ENCODE measurements at places on chromosomes 6 and 20. TPM values are rescaled to one million over a fixed set of nuclear protein-coding genes. Genes with fewer than 3 reads are reported as not detected.

- no peak overlapping the region for H3K4me3 ChIP-seq
- H3K27me3 ChIP-seq, result peaks cover 16% of the 10 kb centered on the region
Observed at GRCh38 chr20:48339190-48339985, 488.4 kb downstream of the PREX1 start.

DNA sequence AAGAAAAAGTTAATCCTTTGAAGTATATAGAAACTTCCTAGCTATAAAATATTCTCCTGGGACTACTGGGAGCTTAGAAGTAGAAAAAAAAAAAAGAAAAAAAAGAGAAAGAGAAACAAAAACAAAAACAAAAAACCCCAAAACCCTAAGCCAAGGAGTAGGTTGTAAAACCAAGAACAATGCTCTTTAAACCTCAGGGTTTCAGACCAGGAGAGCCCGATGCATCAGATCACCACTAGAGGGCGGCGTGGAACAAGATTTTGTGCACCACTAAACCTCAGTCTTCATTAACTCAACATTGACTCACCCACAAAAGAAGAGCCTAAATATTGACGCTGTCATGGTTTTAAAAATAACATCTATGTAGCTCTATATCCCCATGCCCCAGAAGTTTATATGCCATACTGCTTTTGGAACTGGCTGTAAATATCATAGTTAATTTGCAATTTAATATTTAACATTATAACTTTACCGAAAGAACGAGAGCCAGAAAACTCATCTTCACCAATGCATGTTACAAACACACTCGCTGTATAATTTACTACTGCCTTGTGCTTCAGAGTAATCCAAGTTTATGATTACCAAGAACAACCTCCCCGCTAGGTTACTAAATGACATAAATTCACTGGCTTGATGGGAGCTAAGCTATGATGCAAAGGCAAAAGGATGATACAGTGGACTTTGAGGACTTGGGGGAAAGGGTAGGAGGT lies 19.2 kb downstream of the MCUR1 start:
- H3K27me3 ChIP-seq, result no peaks in the 10 kb centered on the region
- DNase-seq, result peak; percentile 55
- H3K27ac ChIP-seq, result peak overlapping the region; percentile 32
- peaks cover 23% of the 10 kb centered on the region for H3K4me1 ChIP-seq
- H3K36me3 ChIP-seq, result peaks cover 6% of the 10 kb centered on the region
- no peak overlapping the region for H3K4me3 ChIP-seq

DNA sequence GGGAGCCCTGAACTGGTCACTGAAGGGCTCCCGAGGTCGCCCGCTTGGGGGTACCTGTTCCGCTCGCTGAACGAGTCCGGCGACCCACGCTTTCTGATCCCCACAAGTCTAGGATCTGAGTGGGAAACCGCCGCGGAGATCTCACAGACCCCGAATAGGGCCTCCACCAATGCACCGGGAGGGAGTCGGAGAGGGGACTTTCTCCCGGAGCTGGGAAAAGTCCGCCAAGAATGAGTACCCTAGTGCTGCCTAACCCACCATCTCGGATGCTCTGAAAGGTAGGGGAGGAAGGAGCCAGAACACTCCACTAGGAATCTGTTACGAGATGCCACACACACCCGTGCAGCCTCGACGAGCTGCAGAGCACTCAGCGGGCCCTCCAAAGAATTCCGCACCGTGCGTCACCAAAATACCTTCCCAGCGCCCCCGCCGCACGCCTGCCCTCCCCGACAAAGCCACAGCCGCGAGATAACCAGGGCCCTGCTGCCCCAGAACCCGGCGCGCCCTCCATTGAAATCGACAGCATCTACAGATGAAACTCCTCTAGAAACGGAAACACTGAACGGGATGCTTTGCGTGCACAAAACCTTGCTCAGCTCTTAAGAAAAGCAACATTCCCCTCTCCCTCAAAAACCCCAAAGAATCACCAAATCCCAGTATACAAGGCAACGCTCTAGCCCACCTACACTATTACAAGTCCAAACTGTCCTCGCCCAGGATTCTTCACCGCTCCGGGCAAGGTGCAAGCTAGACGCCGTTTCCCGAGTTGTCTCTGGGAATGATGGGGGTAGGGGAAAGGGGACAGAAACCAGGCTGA lies 686 bp downstream of the COL12A1 start:
- no peak for DNase-seq
- H3K4me3 ChIP-seq, result peak overlapping the region; percentile 97
- H3K36me3 ChIP-seq, result peaks cover 3% of the 10 kb centered on the region
- peak overlapping the region; percentile 92 for H3K27ac ChIP-seq
- H3K27me3 ChIP-seq, result no peaks in the 10 kb centered on the region

GRCh38 chr6:83252719-83253118 lies 59.6 kb downstream of the RWDD2A start:
- no peak for DNase-seq
- no peak overlapping the region for H3K27ac ChIP-seq
- no peak overlapping the region for H3K4me3 ChIP-seq
- H3K36me3 ChIP-seq, result peaks cover 4% of the 10 kb centered on the region
- H3K4me1 ChIP-seq, result no peaks in the 10 kb centered on the region
- H3K27me3 ChIP-seq, result no peaks in the 10 kb centered on the region

Gene SEL1L2
- not detected for polyA plus RNA-seq

GRCh38 chr6:7684843-7685242 lies 41.1 kb upstream of the BMP6 start:
- no peak for DNase-seq
- H3K27ac ChIP-seq, result no peak overlapping the region
- no peaks in the 10 kb centered on the region for H3K36me3 ChIP-seq
- no peaks in the 10 kb centered on the region for H3K27me3 ChIP-seq

All from keratinocyte (primary cell).